ENCODE measurements at places on chromosomes 5 and 9.
A peak's percentile ranks its signal among the peaks of the same experiment; 100 is the strongest.

- DNase-seq: no peak
Measured at GRCh38 chr5:30880514-30880913, 313.0 kb upstream of the CDH6 start.

GRCh38 chr9:114897196-114897595 is 33.2 kb downstream of the TNFSF8 start:
- no peak for DNase-seq

GRCh38 chr5:132102101-132102701 is 28.6 kb downstream of the CSF2 start:
- peak; percentile 1 for DNase-seq

DNA sequence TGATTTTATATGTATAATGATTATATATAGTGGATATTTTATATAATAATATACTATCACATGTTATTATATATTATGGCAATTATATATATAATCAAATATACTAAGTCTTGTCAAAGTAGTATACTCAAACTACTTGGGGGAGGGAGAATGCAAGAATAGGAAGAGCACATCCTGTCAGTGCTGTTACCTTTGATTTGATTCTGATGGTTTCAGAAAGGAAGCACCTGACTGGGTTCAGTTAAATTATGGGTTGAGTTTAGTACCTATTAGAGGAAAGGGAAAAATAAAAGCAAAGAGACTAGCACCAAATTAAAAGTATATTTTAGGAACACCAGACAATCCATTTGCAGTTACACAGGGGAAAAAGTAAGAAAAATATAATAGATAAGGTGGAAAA is 107.6 kb downstream of the GRIA1 start:
- DNase-seq: no peak

DNA sequence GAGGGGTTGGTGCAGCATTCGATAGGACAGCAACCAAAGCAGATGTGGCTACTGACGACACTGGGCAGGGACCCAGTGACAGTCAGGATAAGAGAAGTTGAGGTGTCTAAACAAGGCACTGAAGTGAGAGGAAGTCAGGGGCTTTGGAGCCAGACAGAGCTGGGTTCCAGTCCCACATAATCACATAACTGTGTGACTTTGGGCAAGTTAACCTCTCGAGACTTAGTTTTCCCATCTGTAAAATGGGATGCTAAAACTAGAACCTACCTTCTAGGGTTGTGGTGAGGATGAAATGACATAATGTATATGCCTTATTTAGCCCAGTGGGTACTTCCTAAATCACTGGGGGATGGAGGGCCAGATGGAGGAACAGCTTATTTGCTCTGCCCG is 3.1 kb downstream of the ANGPTL2 start:
- no peak for DNase-seq

DNA sequence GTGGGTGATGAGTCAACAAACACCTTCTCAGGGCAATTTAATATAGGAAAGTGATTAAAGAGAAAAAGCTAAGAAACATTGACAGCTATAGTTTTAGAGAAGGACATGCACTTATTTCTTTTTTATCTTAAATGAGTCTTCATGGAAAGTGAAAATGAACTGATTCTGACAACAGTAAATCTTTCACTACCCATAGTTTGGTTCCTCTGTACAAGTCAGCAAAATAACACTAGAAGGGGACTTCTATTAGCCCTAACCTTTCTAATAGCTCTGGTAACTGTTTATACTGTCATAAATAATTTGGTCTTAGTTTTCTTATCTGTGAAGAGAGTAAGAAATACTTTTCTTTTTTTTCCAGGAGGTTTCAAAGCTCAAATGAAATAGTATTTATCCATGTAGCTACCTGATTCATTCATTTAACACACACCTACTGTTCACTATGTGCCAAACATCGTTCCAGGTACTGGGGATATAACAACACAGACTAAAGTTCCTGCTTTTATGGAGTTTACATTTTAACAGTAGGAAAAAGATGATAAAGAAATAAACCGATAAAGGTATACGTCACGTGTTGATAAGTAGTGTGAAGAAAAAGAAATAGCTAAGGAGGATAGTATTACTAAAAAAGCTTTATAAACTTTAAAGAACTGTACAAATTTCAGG is 148.2 kb downstream of the PCSK1 start:
- DNase-seq: no peak

DNA sequence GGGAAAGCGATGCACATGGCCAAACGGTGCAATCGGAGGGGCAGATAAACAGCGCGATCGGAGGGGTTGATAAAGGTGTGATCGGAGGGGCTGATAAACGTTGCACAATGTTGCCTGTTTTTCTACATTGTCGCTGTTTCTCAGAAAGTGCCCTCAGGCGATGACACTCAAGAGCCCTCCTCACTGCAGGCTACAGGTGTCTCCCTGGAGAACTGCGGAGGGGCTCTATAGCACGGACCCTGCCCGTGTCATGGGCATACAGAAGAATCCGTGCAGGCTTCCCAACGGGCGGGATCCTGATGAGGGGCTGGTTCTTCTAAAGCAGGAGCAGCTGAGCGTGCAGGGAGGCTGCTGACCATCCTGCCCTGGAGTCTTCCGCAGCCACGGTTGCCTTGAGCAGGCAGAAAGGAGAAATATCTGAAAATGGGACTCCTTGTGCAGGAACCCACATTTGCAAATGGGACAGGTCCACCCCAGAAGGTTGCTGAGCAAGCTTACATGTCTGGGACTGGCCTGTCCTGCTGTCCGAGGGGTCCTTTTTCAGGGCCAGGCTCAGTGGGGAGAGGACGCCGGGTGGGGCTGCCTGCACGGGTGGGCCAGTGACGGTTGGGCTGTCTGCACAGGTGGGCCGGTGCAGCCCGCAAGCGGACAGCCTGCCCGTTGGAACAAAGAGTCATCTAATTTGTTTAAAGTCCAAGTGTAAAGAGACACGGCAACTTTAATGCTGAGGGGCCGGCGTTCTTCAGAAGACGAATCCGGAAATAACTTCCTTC is 25.1 kb upstream of the LPCAT1 start:
- DNase-seq: no peak
